ENCODE measurements at places on chromosomes 13 and 19. TPM values are rescaled to one million over a fixed set of nuclear protein-coding genes. Genes with fewer than 3 reads are reported as not detected.
A peak's percentile ranks its signal among the peaks of the same experiment; 100 is the strongest.

Gene NRTN
- total RNA-seq, result 0.87 TPM

Gene ATP8A2
- 0.11 TPM for total RNA-seq

Gene SLC8A2
- total RNA-seq, result not detected

Gene TNFRSF19
- total RNA-seq, result 0.07 TPM

Gene ZNF93
- 7.1 TPM for total RNA-seq

GRCh38 chr13:110528371-110528770, 33.2 kb downstream of the RAB20 start:
- no peak for DNase-seq
- no peak overlapping the region for H3K4me3 ChIP-seq
- H3K27me3 ChIP-seq, result no peaks in the 10 kb centered on the region
- H3K27ac ChIP-seq, result no peak overlapping the region
- H3K36me3 ChIP-seq, result no peaks in the 10 kb centered on the region

DNA sequence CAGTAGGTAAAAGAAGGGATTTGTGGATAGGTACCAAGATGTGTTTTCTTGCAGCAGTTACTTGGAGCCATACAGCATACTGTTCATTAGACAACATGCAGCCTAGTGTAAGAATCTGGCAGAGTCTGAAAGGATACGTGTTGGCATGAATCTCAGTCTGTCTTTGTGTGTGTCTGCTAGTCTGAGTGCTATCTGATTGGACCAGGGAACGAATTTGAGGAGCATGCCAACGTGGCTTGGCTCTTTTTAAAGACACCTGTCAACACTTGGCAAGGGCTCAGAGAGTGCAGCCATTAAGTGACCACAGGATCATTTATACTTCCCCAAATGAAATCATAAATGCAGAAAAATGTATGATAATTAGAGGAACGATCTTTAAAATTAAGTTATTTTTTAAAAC, 27.6 kb upstream of the ATXN8OS start:
- DNase-seq, result no peak
- no peaks in the 10 kb centered on the region for H3K27me3 ChIP-seq
- no peak overlapping the region for H3K4me3 ChIP-seq
- H3K4me1 ChIP-seq, result no peaks in the 10 kb centered on the region

- H3K27me3 ChIP-seq, result peaks cover 3% of the 10 kb centered on the region
- no peak overlapping the region for H3K4me3 ChIP-seq
- H3K27ac ChIP-seq, result no peak overlapping the region
- peaks cover 8% of the 10 kb centered on the region for H3K4me1 ChIP-seq
- no peaks in the 10 kb centered on the region for H3K36me3 ChIP-seq
These were observed 3.7 kb downstream of the USHBP1 start for GRCh38 chr19:17260842-17261325.

DNA sequence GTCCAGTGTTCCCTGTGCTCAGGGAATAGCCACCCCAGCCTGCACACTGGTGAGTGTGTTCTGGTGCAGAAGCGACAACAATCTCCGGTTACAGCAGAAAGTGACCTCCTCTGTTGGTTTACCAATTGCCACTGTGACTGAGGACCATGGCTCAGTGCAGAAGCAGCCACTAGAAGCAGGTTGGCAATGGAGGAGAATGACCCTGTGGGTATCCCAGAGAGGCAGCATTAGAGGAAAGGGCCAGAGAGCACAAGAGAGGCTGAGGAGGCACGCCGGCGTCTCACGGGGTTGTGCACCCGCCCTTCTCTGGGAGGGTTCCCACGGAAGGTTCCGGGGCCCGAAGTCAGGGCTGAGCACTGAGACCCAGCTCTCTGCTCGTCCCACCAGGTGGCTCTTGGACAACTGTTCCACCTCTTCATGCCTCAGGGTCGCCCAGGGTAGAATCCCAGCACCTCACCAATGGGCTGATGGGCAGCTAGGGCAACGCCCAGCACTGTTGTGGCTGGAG, 14.0 kb downstream of the PROZ start:
- no peak overlapping the region for H3K4me3 ChIP-seq
- peaks cover 9% of the 10 kb centered on the region for H3K4me1 ChIP-seq

DNA sequence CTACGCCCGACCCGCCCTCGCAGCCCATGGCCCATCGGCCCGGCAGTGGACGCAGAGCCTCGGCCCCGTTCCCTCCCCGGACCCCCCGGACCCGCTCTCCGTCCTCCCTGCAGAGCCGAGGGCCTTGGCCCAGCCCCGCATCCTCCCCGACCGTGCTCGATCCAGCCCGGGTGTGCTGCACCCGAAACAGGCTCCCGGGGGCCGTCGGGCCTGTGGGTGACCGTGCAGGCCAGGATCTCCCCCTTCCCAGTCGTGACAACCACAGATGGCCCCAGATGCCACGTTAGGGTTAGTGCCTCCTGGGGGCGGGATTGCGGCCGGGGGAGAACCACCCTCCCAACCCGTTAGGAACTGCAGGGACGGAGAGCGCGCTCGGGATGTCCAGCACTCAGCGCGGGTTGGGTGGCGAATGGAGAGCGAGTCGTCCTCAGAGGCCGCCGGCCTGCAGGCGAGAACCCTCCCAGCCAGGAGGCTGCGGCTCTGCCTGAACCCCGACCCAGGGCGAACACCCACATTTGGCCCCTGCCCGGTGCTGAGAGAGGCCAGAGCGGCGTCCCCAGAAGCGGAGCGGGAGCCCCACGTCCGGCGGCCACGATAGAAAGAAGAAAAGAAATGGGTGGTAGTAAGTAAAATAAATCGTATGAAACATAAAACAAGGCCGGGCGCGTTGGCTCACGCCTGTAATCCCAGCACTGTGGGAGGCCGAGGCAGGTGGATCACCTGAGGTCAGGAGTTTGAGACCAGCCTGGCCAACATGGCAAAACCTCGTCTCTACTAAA, 6.7 kb upstream of the MADCAM1 start:
- DNase-seq, result no peak
- H3K36me3 ChIP-seq, result no peaks in the 10 kb centered on the region
- H3K4me1 ChIP-seq, result peaks cover 5% of the 10 kb centered on the region
- H3K4me3 ChIP-seq, result peak overlapping the region; percentile 72
- H3K27me3 ChIP-seq, result peaks cover 9% of the 10 kb centered on the region

- H3K4me3 ChIP-seq, result peak within 1 kb of the TSS; percentile 71
- no peak within 1 kb of the TSS for H3K27ac ChIP-seq
- DNase-seq, result no peak
- peaks cover 30% of the 10 kb centered on the region for H3K4me1 ChIP-seq
These were observed at the start of gene SIAH3 for GRCh38 chr13:45851171-45851921. Gene SIAH3 (minus strand): TSS chr13:45851753. CDS start chr13:45851629, 124 bp downstream.
